ENCODE measurements at places on chromosomes 7 and 10.

DNA sequence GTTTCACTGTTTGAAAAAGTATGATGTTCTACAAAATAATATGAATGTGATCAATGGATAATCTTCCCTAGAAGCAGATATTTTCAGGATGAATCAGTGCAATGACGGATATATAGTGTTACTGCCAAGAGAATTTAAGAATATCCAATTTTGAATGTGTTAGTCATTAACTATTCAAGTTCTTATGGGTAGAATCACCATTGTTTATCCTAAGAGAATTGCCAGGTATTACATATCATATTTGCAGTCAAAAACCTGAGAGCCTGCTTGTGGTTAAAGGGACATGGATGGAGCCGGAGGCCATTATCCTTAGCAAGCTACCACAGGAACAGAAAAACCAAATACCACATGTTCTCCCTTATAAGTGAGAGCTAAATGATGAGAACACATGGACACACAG is 26.9 kb downstream of the AHR start:
- DNase-seq: no peak

DNA sequence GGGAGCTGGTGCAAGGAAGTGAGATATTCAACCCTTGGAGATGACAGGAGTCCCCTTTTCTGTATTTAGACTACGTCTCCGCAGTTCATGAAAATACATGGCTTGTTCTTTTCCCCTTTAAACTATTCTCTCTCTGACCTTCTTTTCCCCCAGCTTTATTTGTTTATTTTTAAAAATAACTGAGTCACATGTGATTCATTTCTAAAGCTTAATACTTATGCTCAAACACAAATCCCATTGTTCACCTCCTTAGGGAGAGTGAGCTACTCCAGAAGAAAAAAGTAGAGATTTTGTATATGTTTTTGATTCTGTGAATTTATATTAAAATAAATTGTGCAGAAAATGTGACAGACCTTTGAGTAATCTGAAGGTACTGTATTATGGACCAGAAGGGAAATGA is 35.9 kb upstream of the FZD1 start:
- DNase-seq: no peak

GRCh38 chr10:102600816-102601215 is 43.5 kb upstream of the TRIM8 start:
- DNase-seq: no peak

DNA sequence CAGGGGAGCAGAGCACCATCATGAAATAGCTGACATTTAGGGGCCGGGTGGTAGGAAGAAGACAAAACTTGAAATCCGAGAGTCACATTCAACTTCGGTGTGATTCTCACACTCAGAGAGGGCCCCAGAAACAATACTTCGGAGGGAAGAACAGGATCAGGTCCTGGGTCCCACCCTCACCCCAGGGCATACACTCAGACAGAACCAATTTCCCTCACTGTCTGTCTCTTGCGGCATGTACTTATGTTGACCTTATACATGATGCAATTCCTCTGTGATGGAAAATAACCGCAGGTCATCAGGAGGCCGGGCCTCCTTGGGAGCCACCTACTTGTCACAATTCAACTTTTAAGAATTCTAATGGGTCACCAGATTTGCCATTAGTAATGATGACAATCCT is 26.3 kb upstream of the HMX3 start:
- DNase-seq: no peak

GRCh38 chr10:42970451-42971250 is 106.2 kb upstream of the RET start:
- DNase-seq: no peak

- DNase-seq: no peak
Measured at GRCh38 chr10:97454330-97455036, 8.5 kb downstream of the ZDHHC16 start.

DNA sequence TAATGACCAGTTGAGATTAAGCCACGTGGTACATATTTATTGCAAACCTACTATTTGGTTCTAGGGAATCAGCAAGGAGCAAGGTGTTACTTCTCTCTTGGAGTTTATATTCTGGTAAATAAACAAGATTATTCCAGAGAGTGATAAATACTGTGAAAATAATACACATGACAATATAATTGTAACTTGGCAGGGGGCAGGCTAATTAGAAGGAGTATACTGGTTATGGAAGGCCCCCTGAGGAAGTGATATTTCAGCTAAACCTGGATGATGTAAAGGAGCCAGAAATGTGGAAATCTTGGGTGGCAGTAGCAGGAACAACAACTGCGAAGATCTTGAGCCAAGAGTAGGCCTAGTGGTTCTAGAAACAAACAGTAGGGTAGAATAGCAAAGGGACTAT is 111.8 kb downstream of the SDK1 start:
- DNase-seq: no peak

DNA sequence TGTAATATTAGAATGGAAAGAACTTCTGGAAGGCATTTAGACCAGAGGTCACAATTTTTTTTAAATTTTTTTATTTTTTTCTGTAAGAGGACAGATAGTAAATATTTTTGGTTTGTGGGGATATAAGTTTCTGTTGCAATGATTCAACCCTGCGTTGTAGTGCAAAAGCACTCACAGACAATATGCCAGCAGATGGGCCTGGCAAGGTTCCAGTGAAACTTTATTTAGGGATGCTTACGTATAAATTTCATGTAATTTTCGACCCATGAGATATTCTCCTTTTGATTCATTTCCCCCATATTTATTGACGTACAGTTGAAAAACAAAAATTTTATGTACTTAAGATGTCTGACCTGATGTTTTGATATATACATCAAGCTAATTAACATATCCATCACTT is 72.8 kb upstream of the NMT2 start:
- DNase-seq: no peak

GRCh38 chr10:50402466-50402865 is 151.2 kb upstream of the ASAH2 start:
- no peak for DNase-seq

- DNase-seq: no peak
Measured at GRCh38 chr10:74900297-74900696, 73.9 kb downstream of the KAT6B start.

DNA sequence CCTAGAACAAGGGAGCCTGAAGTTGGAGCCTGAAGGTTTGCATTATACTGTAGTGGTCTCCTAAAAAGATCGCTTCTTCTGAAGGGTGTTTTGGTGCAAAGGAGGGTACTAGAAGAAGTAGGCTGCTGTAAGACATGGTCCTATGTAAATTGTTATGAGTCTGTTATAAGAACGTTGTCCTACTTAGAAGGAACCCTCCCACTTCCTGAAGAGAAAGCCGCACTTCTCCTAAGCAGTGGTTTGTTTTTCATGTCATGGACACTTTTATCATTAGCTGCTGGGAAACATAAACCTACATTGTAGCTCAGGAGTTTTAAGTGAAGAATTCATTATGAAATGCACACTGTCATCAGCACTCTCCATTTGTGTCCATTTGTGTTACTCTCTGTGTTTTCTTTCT is 129.1 kb upstream of the ITGB1 start:
- DNase-seq: no peak

All from stimulated activated naive CD4-positive, alpha-beta T cell treated with Interleukin-2 at 50 U/mL for 16 hours (primary cell).